Transverse colon (tissue), 4 donors: ENCODE measurements at places on chromosomes 4 and X. TPM values are rescaled to one million over a fixed set of nuclear protein-coding genes. Genes with fewer than 3 reads are reported as not detected.

DNA sequence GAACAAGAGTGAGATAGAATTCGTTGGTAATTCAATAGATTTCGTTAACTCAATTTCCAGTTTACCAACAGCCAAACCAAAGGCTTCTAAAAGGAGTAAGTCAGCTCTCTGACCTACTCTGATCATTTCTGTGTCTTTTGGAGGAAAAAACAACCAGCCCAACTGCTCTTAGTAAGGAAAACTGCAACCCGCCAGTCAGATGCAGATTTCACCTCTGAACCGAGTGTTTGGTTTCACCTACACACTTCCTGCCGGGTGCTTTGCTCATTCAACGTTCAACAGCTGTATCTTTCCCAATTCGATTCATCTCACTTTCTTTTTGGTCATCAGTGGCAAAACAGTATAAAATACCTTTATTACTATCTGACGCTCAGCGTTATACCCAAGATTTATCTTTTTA lies 24.5 kb downstream of the TMSB4X start:
- H3K4me1 ChIP-seq: peaks cover 21% of the 10 kb centered on the region
- H3K36me3 ChIP-seq: no peaks in the 10 kb centered on the region
- peak overlapping the region; percentile 78 for H3K27ac ChIP-seq
- DNase-seq: no peak
- H3K4me3 ChIP-seq: no peak overlapping the region

DNA sequence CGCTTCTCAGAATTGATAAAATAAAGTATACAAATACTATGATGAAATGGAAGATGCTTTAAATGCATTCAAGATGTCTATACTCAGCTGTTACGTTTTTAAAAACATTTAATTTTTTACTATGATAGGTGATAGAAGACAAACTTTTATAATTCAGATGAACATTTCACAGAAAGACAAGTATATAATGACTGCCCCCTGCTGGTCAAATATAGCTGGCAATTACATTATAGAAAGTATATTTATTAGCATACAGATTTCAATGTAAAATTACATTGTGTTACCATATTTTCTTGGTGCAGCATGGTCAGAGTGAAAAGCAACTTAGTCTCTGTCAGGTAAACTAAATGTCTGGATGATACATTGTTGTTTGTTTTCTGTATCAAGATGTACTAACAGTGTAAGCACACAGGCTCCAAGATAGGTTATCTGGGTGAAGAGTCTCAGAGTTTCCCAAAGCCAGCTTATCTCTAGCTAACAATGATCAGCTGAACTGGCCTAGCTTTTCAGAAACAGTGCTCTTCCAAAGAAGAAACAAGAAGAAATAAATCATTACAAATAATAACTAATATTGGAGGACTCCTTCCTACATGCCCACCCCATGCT lies 54.1 kb downstream of the SRPX start:
- no peak overlapping the region for H3K4me3 ChIP-seq
- H3K4me1 ChIP-seq: no peaks in the 10 kb centered on the region
- no peaks in the 10 kb centered on the region for H3K27me3 ChIP-seq
- no peaks in the 10 kb centered on the region for H3K36me3 ChIP-seq

GRCh38 chr4:155766622-155767021 lies 7.8 kb downstream of the GUCY1B1 start:
- no peaks in the 10 kb centered on the region for H3K27me3 ChIP-seq
- no peak for DNase-seq
- H3K36me3 ChIP-seq: no peaks in the 10 kb centered on the region
- no peak overlapping the region for H3K4me3 ChIP-seq

GRCh38 chr4:110193822-110194761 lies 4.3 kb downstream of the ELOVL6 start:
- peak overlapping the region; percentile 65 for H3K27ac ChIP-seq
- peak; percentile 80 for DNase-seq
- no peaks in the 10 kb centered on the region for H3K4me1 ChIP-seq
- H3K36me3 ChIP-seq: no peaks in the 10 kb centered on the region

DNA sequence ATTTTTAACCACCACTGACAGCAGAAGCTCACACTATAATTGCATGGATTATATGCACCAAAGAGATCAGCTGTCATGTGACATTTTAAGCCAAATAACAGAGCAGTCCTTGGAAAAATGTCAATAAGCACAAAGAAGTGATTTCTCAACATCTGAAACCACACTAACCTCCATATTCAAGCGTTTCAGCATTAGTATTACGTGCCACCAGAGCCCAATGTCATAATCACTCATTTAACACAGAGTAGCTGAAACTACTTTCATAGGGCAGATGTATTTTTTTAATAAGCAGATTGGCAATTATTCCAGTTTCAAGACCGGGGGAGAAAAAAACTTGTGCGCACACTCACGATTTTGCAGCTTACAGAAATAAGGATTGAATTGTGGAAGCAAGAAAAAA lies 76.6 kb downstream of the SH3KBP1 start:
- H3K4me1 ChIP-seq: no peaks in the 10 kb centered on the region
- DNase-seq: no peak
- no peaks in the 10 kb centered on the region for H3K27me3 ChIP-seq

- DNase-seq: no peak
- no peaks in the 10 kb centered on the region for H3K36me3 ChIP-seq
- no peaks in the 10 kb centered on the region for H3K4me1 ChIP-seq
- H3K27me3 ChIP-seq: no peaks in the 10 kb centered on the region
Observed at GRCh38 chr4:174600391-174600790, 78.1 kb upstream of the HPGD start.

DNA sequence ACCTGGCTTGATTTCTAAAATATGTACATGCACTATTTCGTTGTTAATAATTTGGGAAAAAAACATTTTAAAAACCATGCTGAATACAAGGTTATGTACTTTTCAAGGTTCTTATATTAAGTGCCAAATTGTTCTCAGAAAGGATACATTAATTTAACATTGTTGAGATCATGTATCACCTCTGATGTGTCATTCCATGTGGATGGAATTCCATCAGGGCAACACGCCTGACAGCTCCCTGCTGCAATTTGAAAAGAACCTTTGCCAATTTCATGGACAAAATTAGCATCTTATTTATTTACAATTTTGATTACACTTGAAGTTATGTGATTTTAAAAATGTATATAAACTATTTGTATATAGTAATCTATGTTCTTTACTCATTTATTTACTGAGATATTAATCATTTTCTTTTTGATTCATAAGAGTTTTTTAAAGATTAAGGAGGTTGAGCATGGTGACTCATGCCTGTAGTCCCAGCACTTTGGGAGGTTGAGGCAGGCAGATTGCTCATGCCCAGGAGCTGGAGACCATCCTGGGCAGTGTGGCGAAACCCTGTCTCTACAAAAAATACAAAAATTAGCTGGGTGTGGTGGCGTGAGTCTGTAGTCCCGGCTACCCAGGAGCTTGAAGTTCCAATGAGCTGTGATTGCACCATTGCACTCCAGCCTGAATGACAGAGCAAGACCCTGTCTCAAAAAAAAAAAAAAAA lies 142.8 kb downstream of the ENPP6 start:
- H3K27me3 ChIP-seq: no peaks in the 10 kb centered on the region
- no peak overlapping the region for H3K27ac ChIP-seq
- no peaks in the 10 kb centered on the region for H3K4me1 ChIP-seq
- H3K36me3 ChIP-seq: no peaks in the 10 kb centered on the region
- no peak for DNase-seq

GRCh38 chr4:125316791-125317524 lies 2.2 kb downstream of the FAT4 start:
- H3K27me3 ChIP-seq: peaks cover 45% of the 10 kb centered on the region
- peak overlapping the region; percentile 83 for H3K27ac ChIP-seq
- DNase-seq: peak; percentile 14
- H3K4me3 ChIP-seq: peak overlapping the region; percentile 68
- H3K36me3 ChIP-seq: no peaks in the 10 kb centered on the region
- peaks cover 6% of the 10 kb centered on the region for H3K4me1 ChIP-seq

GRCh38 chrX:12308420-12308819 lies 170.1 kb downstream of the FRMPD4 start:
- no peak overlapping the region for H3K4me3 ChIP-seq
- no peaks in the 10 kb centered on the region for H3K4me1 ChIP-seq
- no peaks in the 10 kb centered on the region for H3K27me3 ChIP-seq
- no peaks in the 10 kb centered on the region for H3K36me3 ChIP-seq

GRCh38 chr4:6914448-6914847 lies 4.8 kb downstream of the TBC1D14 start:
- H3K27me3 ChIP-seq: no peaks in the 10 kb centered on the region
- no peaks in the 10 kb centered on the region for H3K36me3 ChIP-seq
- no peak for DNase-seq

DNA sequence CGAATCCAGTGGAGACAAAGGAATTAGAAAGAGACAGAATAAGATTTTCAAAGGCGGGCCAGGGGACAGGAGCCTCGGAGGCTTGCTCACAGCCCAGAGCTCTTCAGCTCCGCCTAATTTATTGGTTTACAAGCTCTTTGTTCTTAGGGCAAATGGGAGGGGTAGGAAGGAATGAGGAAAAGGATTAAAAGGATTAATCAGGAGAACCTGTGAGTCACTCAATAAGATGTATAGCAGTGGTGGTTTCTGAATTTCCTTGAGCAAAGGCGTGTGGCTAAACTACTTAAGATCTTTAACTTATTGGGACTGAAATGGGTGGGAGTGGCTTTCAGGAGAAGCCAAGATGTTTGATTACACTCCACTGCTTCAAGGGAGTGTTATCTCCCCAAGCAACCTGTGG lies 456.0 kb upstream of the SPANXN1 start:
- H3K4me3 ChIP-seq: no peak overlapping the region
- DNase-seq: no peak
- H3K4me1 ChIP-seq: no peaks in the 10 kb centered on the region
- H3K27ac ChIP-seq: no peak overlapping the region

DNA sequence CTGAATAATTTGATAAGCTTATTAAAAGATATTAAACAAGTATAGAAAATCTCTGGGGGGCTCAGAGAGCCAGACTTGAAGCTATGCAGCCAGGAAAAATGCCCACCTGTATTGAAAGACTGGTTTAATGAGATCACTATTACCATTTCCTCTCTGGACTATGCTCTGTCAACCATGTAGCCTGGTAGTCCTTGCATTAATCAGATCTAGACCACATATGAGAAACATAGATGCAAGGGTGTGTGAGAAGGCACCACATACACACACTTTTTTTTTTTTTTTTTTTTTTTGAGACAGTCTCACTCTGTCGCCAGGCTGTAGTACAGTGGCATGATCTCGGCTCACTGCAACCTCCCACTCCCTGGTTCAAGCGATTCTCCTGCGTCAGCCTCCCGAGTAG lies 75.9 kb upstream of the ATP8A1 start:
- no peaks in the 10 kb centered on the region for H3K27me3 ChIP-seq
- DNase-seq: no peak
- no peaks in the 10 kb centered on the region for H3K36me3 ChIP-seq
- H3K4me1 ChIP-seq: no peaks in the 10 kb centered on the region
- H3K4me3 ChIP-seq: no peak overlapping the region

DNA sequence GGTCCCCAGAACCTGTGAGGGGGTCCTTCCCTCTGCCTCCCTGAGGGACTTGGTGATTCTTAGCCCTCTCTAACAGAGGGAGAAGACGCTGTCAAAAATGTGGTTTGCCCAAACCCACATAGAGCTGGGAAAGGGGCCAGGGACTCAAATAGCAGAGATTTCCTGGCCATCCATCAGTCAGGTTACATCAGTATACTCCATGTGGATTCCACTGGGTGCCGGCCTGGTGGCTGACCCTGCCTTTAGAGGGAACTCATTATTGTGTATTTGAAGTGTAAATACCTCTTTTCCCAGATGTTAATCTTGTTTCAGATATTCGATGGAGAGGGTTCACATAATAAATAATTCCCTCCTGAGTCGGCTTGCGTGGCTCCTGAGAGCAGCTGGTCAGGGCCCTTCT lies 130.3 kb downstream of the TBL1X start:
- H3K4me1 ChIP-seq: no peaks in the 10 kb centered on the region
- no peaks in the 10 kb centered on the region for H3K27me3 ChIP-seq
- no peaks in the 10 kb centered on the region for H3K36me3 ChIP-seq
- no peak overlapping the region for H3K4me3 ChIP-seq

GRCh38 chr4:80294206-80294605 lies 27.7 kb downstream of the FGF5 start:
- H3K4me1 ChIP-seq: no peaks in the 10 kb centered on the region
- H3K27ac ChIP-seq: no peak overlapping the region
- no peak for DNase-seq
- H3K27me3 ChIP-seq: no peaks in the 10 kb centered on the region
- H3K36me3 ChIP-seq: no peaks in the 10 kb centered on the region

- no peaks in the 10 kb centered on the region for H3K27me3 ChIP-seq
- no peak overlapping the region for H3K4me3 ChIP-seq
- no peak overlapping the region for H3K27ac ChIP-seq
- no peak for DNase-seq
- H3K36me3 ChIP-seq: no peaks in the 10 kb centered on the region
Observed at GRCh38 chr4:159698336-159698735, 595.5 kb downstream of the RAPGEF2 start.

DNA sequence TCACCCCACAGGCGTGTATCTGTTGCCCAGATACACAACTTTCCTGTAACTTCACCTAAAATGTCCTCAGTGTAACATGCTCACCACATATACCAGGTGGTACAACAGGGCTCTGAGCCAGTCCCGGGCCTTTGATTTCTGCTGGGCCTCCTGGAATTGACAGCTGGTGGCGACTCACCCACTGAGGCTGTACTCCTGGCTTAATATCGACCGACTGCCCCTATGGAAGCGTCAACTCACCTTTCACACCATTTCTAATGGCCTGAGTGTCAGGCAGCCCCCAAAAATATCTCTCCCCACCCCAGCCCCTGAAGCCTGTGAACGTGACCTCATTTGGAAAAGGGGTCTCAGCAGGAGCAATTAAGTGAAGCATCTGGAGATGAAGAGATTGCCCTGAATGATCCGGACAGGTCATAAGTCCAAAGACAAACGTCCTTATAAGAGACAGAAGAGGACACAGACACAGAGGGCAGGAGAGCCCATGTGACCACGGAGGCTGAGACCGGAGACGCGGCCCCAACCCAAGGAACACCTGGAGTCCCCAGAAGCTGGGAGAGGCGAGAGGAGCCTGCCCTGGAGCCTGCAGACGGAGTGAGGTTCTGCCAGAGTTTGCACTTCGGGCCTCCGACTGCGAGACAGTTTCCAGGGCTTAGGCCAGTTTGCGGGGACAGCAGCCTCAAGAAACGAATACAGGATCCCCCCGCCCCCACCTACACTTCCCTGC lies 12.6 kb upstream of the MXD4 start:
- H3K36me3 ChIP-seq: no peaks in the 10 kb centered on the region
- H3K27ac ChIP-seq: no peak overlapping the region

GRCh38 chr4:150230561-150230960 lies 152.3 kb downstream of the DCLK2 start:
- DNase-seq: no peak
- peaks cover 3% of the 10 kb centered on the region for H3K4me1 ChIP-seq
- H3K36me3 ChIP-seq: no peaks in the 10 kb centered on the region
- no peaks in the 10 kb centered on the region for H3K27me3 ChIP-seq
- no peak overlapping the region for H3K4me3 ChIP-seq

GRCh38 chrX:154097003-154097588 lies 421 bp downstream of the MECP2 start:
- H3K4me3 ChIP-seq: peak overlapping the region; percentile 94
- DNase-seq: peak; percentile 69
- H3K36me3 ChIP-seq: no peaks in the 10 kb centered on the region
- no peaks in the 10 kb centered on the region for H3K4me1 ChIP-seq

The KIF4A gene
- 1.4 TPM for total RNA-seq

The FRMPD3 gene
- 0.75 TPM for total RNA-seq

The PLAC1 gene
- total RNA-seq: 0.79 TPM

The TCEAL7 gene
- 3.7 TPM for total RNA-seq

The KDR gene
- 4.2 TPM for total RNA-seq

The P2RY10 gene
- not detected for total RNA-seq

The PHEX gene
- not detected for total RNA-seq

The CT45A1 gene
- total RNA-seq: not detected

The SEL1L3 gene
- total RNA-seq: 95.6 TPM
